ENCODE measurements at places on chromosomes 1 and 21.

- DNase-seq = no peak
Observed at GRCh38 chr1:219398815-219399396, 214.0 kb downstream of the ZC3H11B start.

GRCh38 chr1:232486454-232487207, 143.3 kb downstream of the SIPA1L2 start:
- DNase-seq = no peak

DNA sequence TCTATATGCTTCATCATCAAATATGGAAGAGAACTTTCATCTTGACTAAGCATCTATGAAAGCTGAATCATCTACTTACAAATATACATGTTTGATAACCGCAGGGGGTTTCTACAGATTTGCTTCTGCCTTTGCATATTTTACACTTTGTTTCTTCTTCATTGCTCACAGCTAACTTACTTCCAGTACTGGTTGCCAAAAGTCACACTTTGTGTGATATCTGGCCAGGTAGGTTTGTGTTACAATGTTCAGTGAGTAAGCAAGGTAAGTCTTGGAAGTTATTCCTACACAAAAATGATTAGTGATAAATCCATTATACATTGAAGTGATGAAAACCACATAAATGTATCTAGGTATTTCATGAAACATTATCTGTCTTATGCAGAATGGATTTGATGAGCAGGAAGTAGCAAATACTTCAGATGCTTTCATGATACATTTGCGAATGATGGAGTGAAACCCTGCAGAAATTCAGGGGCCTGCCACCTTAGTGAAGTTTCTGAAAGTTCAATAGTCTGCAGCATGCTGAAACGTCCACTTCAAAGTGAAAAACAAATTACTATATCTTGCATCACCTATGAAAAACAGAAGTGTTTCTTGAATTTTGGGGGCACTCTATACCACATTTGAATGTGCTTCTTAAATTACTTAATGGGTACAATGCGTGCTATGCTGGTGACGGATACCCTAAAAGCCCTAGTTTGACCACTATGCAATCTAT, 187.3 kb downstream of the ATP6V1G3 start:
- DNase-seq = no peak

- DNase-seq = no peak
Observed at GRCh38 chr1:111878091-111878490, 111.4 kb downstream of the KCND3 start.

DNA sequence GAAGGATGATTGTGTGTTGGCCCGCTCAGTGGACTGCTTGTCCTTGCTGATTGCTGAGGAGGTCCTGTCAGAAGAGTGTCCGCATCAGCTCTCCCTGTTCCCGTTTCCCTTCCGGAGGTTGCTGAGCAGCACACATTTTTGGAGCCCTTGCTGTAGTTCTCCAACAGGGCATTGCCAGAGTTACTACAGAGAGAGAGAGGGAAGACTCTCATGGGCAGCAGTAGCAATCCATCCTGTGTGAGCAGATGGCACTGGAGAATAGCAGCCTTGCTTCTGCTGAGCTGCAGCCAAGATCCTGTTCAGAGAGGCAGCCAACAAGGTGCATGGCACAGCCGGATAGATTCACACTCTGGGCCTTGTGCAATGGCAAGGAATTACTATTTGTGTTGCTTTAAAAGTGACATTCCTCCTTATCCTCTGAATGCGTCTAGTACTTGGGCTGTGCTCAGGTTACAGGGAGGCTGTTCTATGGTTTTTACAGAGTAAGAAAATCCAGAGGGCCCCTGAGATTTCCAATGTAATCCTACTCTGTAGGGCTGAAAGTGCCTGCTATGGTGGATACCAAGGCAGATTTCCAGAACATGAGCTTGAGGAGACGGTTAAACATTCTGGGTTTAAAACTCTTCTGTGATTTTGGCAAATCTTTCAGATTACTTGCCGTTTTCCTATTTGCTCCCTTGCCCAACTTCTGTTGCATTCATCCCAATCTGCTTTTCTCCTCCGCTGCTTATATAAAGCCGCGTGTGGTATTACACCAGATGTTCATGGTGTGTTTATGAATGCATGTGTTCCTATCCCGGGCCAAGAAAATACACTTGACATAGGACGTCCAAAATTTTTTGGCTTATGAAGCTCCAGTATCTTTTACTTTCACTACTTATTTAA, 27.4 kb downstream of the AK4 start:
- no peak for DNase-seq

DNA sequence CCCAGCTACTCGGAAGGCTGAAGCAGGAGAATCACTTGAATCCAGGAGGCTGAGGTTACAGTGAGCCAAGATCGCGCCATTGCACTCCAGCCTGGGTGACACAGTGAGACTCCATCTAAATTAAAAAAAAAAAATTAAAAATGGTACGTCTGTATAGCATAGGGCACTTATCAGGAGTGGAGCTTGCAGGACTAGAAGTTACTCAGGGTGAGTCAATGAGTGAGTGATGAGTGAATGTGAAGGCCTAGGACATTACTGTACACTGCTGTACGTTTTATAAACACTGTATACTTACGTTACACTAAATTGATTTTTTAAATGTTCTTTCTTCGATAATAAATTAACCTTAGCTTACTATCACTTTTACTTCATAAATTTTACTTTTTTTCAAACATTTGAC, 183.6 kb downstream of the NR5A2 start:
- no peak for DNase-seq

DNA sequence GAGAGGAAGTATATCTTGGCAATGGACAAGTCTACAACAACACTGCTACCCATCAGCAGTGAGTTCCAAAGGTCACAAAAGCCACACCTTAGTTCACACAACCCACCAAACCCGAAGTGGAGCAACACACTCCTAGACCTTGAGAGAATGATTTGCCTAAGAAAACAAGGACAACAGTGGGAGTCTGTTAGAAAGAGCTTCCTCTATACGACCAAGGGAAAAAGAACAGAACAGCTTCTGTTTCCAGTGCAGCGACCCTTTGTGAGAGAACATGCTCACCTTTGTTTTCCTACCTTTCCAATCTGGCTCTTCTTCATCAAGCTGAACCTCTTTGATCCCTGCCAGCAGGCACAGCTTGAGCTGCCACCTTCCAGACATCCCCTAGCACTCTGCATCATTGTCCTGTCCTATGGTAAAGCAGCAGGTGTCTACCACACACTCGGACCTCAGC, 56.7 kb upstream of the PALMD start:
- no peak for DNase-seq

- DNase-seq = no peak
Observed at GRCh38 chr1:166062421-166063070, 104.3 kb downstream of the FAM78B start.

DNA sequence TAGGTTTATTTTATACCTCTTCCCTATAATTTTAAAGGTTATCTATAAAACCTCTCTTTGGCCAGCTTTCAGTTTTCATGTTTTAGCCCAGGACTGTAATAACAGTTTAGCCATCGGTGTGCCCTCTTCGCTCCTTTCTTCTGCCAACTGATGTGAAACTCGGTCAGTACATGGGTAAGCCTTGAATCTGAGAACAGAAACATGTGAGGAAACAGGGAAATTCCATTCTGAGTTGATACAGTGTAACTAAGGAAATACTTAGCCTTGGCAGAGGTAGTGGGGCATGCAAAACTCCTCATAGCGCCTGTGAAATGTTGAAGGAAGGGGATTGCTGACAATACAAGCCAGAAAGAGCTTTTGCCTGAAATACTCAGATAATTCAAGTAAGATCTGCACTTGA, 465.2 kb downstream of the NCAM2 start:
- DNase-seq = no peak

- no peak for DNase-seq
Observed at GRCh38 chr1:239723776-239724367, 337.5 kb downstream of the CHRM3 start.

- peak; percentile 14 for DNase-seq
Observed at GRCh38 chr1:234437423-234438171, 41.4 kb downstream of the TARBP1 start.

DNA sequence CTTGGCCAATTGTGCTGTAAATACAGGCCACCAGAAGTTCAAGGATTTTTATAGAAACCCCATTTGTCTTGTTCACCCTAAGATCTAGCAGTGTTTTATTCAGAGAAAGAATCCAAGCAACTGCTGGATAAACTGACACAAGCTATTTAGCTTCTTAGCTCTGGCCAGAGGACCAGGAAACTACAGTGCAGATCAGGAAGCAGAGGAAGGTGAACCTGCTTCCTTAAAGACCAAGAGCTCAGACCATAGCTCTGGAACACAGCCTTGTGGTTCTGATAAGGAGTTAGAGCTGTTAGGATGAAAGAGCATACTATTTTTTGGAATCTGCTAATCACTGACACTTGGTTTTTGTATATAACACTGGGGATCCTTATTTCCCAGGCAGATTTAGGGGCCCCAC, 5.2 kb upstream of the CCDC17 start:
- no peak for DNase-seq

DNA sequence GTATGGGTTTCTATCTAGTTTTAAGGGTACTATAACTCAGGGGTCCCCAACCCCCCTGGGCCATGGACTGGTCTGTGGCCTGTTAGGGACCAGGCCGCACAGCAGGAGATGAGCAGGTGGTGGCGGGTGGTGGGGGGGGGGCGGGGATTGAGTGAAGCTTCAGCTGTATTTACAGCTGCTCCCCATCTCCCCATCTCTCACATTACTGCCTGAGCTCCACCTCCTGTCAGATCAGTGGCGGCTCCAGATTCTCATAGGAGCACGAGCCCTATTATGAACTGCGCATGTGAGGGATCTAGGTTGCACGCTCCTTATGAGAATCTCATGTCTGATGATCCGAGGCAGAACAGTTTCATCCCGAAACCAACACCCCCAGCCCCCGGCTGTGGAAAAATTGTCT, 95.1 kb upstream of the SLC45A1 start:
- no peak for DNase-seq

DNA sequence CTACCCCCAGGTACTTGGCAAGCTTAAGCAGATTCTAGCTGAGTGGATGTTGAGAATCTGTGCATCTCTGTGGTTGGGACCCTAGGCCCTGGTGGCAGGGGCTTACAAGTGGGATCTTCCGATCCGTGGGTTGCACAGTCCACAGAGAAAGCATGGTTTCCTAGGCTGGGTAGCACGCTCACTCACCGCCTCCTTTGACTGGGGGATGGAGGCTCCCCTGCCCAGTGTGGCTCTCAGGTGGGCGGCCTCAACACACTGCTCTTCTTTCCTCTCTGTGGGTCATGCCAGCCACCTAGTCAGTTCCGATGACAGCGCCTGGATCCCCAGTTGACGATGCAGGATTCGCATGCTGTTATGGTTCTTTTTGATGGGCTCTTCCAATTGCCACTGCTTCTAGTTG, 639.5 kb upstream of the ADAMTS5 start:
- DNase-seq = no peak

- no peak for DNase-seq
Observed at GRCh38 chr1:145947551-145947950, 10.3 kb downstream of the LIX1L start.

DNA sequence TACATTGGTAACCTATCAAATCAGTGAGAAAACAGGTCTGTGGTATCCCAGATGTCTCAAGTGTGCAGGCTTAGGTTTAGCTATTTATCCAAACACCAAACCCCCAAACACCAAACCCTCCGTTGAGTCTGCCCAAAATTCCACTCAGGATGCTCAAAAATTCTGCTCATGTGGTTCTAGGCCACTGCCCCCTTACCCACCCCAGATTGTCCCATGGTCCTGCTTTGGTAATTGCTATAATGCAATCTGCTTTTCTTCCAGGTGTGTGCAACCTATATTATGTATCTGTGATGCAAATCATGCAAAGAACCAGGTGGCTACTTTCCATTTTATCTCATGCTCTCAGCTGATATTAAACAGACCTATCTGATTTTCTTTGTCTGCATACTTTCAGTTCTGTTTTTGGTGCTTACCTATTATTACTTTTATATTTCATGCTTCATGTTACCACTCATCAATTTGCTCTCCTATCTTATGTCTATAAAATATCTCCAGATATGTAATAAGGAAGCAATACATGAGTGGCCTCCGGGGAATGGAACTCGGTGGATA, 123.7 kb downstream of the TOMM20 start:
- DNase-seq = no peak

DNA sequence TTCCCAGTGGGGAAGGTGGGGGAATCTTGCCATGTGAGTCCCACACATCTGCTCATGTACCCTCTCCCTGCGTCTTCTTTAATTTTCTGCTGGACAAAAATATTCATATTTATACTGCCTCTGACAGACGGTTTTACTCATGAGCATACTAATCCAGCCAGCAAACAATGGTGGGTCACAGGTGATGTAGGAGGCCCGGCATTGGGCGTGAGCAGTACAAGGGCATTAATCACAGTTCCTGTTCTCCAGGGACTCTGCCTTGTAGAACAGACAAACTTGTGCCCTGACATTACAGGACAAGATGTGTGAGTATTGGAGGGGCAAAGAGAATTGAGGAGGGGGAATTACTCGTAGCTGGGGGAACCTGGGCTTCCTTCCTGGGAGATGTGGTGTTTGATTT, 25.0 kb downstream of the MTARC1 start:
- DNase-seq = no peak

DNA sequence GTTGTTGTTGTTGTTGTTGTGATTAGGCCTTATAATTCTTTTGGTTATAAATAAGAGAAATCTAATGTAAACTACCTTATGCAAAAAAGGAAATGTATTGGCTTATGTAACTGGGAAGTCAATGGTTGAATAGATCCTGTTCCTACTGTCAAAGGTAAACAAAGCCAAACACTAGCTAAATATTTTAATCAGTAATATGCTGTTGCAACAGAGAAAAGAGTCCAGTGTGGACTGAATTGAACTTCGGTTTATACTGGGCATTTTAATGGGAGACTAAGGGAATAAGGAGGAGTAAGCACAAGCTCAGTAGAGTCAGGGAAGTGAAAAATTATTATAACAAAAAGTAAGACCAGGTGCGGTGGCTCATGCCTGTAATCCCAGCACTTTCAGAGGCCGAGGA, 15.4 kb downstream of the MSH4 start:
- no peak for DNase-seq

- DNase-seq = no peak
Observed at GRCh38 chr1:32962248-32962896, 2.2 kb downstream of the RNF19B start.

DNA sequence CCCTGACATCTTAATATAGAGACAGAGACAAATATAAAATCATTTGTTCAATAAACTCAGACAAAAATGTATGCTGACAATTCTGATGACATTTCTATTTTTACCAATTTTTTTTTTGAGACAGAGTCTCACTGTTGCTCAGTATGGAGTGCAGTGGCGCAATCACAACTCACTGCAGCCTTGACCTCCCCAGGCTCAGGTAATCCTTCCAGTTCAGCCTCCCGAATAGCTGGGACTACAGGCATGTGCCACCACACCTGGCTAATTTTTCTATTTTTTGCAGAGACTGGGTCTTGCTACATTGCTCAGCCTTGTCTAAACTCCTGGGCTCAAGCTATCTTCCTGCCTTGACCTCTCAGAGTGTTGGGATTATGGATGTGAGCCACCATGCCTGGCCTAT, 13.6 kb upstream of the SIKE1 start:
- DNase-seq = no peak

DNA sequence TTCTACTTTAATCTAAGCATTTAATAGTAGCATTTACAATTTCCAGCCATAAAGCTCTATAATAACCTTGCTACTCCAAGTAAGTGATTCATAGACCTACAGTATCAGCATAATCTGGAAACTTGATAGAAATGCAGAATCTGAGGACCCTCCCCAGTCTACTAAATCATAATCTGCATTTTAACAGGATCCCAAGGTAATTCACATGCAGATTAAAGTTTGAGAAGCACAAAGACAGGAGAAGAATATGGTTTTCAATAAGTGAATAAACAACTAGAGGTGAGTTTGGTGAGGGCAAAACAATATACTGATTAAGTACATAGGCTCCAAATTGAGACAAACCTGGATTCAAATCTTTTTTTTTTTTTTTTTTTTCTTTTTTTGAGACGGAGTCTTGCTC, 57.4 kb downstream of the PRPF38A start:
- no peak for DNase-seq

GRCh38 chr1:156747742-156748669, 3.5 kb downstream of the HDGF start:
- no peak for DNase-seq

All from HFF-Myc (cell line).